Activated CD8-positive, alpha-beta memory T cell treated with anti-CD3 and anti-CD28 coated beads for 48 hours (primary cell): ENCODE measurements at places on chromosomes 3 and 15.

GRCh38 chr3:14925729-14926591 lies 21.4 kb upstream of the NR2C2 start:
- no peak for DNase-seq

- DNase-seq, result no peak
Measured at GRCh38 chr3:63304421-63304820, 26.3 kb downstream of the SYNPR start.

DNA sequence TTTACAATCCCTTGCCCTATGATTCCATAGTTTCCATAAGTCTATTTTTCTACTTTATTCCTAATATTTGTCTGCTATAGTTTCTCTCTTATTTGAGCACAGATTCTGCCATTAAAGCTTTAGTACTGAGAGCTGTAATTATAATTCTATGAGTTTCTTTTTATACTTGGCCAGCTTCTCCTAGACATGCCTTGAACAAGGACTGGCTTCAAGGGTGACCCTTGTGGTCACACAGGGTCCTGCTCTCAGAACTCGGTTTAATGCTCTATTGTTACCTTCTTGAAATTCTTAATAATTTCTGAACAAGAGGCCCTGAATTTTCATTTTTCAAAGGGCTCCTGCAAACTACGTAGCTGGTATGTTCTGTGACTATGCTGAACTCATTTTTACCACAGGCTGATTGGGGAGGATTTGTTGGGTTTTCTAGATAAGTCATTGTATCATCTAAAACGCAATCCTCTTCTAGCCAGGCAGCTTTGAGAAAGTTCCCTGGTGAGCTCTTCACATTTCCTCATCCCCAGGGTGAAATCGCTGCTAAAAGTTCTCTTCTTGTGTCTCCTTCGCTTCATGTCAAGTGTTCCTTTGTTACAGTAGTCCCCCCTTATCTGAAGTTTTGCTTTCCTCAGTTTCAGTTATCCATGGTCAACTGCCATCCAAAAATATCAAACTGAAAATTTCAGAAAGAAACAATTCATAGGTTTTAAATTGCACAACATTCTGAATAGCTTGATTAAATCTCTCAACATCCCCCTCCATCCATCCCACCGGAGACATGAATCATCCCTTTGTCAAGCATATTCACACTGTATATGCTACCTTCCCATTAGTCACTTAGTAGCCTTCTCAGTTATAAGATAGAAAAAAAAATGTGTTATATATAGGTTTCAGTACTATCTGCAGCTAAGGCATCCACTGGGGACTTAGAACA lies 12.6 kb upstream of the PLCL2 start:
- no peak for DNase-seq

DNA sequence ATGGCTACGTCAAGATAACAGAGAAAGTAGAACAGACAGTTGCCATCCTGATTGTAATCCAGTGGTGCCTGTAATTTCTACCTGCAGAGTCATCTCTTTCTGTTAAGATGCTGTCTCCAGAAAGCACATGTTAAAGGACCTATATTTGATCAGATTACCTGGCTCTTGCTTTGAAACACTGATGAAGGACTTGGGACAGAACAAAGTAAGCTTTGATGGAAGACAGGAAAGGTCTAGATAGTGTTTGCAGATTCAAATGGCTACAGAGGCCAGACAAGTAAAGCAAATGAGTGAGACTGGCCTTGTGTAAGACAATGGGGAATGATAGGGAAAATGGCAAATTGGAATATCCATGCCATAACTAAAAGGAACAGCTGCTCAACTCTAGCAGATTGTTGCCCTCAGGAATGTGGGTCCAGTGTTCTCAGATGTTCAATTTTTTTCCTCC lies 1.8 kb upstream of the GSK3B start:
- no peak for DNase-seq

GRCh38 chr3:131735116-131735515 lies 232.3 kb upstream of the MRPL3 start:
- no peak for DNase-seq

DNA sequence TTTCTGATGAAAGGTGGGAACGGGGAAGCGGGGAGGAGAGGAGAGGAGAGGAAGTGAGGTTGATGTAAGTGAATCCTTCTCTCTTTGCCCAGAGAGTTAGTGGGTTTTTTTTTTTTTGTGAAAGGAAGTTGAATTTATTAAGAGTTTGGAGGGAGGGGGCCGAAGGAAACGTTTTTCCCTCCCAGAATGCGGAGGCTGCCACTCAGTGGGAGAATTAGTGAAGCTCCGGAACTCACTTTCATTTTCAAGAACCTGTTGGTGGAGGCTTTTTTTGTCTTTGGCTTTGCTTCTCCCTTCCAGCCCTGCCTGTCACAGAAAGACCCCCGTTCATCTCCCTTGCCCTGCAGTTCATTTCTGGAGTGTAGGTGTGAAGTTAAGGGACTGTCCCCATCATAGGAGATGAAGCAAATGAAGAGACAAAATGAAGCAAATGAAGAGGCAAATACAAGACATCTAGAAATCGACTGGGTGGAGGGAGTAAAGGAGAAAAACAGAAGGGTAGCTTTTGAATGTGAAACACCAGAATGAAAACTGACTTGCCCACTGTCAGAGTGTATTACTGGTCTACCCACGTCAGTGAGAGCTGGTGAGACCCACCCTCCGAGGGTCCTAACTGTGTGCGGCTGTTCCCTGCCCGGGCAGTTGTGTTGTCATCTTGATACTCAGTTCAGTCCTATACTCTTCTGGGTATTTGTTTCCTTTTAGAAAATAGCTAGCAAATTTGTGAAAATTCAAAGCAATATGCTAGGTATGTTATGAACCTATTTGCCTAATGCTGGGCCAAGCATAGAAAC lies 91.5 kb downstream of the ITPR1 start:
- DNase-seq, result no peak

GRCh38 chr3:171261487-171261886 lies 198.7 kb downstream of the TNIK start:
- DNase-seq, result no peak

DNA sequence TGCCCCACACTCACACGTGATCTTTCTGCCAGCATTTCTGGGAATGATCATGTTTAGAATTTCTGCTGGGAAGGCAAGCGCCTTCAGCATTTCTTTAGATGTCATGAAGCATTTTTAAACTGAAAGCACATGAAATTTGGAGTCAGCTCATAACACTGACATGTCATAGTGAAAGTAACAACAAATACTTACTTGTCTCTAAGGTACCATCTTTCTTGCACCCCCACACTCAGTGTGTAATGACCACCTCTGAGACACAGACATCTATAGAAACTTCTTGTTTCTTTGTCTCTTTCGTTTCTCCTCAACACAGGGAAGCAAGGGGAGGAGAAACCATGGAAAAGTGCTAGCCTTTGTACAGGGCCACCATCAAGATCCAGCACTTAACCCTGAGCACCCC lies 171.7 kb downstream of the RORA start:
- no peak for DNase-seq

GRCh38 chr3:182308328-182308727 lies 485.0 kb upstream of the ATP11B start:
- DNase-seq, result no peak

GRCh38 chr3:137738710-137739109 lies 25.4 kb upstream of the SOX14 start:
- DNase-seq, result no peak

DNA sequence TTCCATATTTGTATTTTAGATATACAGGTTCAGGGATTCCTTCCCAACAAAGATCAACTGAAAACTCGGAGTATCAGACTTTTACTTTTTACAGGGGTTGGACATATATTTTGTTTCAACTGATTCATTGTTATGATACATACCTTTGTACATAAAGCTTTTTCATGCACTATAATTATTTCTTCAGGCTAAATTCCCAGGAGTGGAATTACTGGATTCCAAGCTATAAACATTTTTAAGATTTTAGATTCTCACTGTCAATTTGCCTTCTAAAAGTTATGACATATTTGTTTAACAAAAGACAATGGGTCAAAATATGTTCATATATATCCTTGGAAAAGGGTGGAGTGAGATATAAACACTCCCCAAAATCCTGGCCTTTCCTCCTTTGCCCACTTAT lies 449.0 kb downstream of the PDCD6IP start:
- DNase-seq, result no peak

GRCh38 chr15:65334586-65335231 lies 30.2 kb downstream of the RNU5B-1 start:
- DNase-seq, result no peak

GRCh38 chr3:102790747-102791325 lies 356.0 kb downstream of the ZPLD1 start:
- no peak for DNase-seq

DNA sequence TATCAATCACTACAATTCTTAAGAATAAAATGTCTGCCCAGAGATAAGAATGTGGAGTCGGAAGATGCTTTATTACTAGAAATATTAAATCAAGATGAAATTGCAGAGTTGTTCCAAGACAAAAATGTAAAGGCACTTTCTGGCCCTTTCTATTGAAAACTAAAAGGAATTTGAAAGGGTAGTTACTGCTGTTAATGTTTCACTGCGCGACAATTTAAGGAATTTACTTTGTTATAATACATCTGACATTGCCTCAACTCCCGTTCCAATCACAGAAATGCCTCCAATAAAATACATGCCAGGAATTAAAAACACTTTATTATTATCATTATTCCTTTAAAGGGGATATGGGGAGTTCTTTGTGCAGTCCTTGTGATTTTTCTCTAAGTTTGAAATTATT lies 26.4 kb downstream of the RSL24D1 start:
- no peak for DNase-seq

DNA sequence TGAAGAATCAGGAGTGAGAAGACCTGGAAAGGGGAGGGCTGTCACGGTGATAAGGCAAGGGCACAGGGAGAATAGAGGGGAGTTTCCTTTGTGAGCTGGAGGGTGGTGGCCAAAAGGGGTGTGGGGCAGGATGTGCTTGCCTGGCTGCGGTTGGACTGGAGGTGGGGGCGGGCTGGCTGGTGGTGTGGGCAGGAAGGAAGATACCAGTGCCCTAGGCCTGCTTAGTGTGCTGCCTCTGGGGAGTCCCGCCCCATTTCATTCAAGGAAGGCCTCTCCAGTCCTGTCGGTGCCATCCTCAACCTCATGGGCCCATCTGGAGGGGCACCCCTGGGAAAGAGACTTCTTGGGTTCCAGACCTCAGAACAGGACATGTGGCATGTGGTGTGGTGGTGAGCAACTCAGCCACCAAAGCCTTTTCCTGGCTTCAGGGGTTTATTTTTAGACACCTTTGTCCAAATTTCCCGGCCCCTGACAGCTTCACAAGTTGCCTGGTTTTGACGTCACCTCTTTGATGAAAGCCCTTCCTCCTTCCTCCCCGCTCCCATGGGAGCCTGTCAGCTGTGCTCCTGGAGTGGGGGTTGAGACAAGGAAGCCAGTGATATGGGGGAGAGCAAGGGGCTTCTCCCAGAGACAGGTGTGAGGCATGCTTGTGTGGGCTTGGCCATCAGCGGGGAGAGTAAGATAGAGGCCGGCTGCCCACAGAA lies 15.6 kb downstream of the TEX264 start:
- no peak for DNase-seq

DNA sequence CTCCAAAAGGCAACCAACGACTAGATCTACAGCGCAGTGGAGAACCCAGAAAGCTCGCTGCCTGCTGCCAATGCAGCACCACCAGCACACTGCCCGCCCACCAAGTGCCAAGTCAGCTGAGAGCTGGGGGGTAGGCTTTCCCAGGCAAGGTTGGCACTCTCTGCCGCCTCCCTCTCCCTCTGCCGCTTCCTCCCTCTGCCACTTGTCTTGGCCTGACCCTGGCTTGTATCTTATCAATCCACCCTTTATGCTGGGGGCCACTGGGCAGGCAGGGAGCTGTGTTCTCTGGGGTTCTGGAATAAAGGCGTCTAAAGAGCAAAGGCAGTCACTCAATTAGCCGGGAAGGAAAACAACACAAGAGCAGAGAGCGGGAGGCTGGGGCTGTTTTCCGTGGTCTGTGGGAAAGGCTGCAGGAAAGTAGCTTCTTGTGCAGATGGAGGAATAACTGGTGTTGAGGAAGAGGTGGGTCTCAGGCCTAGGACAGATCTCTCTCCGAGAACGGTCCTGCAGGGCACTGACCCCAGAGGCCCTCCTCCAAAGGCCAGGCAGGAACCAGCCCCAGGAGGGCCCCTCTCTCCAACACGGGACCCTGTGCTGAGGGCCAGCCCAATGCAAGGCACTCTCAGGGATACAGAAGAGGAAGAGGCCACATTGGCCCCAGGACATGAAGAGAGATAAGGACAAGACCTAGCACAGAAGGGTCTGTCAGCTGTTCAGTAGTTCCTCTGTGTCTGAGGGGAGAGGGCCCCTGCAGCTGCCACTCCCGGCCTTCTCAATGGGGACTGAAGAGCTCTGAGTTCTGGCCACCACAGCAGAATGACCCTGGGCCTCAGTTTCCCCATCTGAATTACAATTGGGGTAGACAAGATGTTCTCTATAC lies 30.8 kb downstream of the ACSBG1 start:
- no peak for DNase-seq

- no peak for DNase-seq
Measured at GRCh38 chr3:77563012-77563411, 523.1 kb downstream of the ROBO2 start.

DNA sequence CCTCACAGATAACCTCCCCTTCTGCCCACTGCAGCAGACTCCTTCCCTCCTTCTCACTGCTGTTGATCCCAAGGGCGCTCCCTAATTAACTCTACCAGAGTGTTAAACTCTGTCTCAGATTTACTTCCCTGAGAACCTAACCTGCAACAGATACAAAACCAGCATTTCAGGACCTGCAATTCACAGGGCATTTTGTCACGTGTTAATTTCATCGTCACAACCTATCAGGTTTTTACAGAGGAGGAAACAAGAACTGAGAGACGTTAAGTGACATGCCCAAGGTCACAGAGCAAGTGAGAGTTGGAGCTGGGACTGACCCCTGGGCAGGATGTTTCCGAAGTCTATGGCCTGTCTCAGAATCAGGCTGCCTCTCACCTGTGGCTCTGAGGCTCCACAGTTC lies 223.9 kb downstream of the UACA start:
- DNase-seq, result no peak

DNA sequence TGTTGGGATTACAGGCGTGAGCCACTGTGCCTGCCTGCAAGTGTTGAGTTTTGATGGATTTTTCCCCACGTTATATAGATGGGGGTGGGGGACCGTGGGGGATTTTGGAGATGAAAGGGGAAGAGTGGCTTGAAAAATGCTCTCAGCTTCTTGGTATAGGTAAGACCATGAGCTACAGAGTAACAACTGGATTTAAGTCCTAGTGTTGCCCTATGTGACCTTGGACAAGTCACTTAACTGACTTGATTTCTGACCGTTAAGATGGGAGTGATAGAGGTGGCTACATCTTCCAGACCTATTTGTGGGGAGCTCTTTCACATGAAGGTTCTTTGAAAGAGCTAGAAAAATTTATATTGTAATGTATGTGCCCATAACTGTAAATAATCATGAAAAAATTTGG lies 13.3 kb downstream of the TRIM71 start:
- DNase-seq, result no peak

- no peak for DNase-seq
Measured at GRCh38 chr3:25155652-25156471, 272.2 kb upstream of the RARB start.

- no peak for DNase-seq
Measured at GRCh38 chr3:159637883-159638542, 350.6 kb upstream of the IL12A start.

GRCh38 chr3:86814321-86814720 lies 176.6 kb downstream of the VGLL3 start:
- no peak for DNase-seq
